ENCODE measurements at places on chromosomes 5 and 9.

DNA sequence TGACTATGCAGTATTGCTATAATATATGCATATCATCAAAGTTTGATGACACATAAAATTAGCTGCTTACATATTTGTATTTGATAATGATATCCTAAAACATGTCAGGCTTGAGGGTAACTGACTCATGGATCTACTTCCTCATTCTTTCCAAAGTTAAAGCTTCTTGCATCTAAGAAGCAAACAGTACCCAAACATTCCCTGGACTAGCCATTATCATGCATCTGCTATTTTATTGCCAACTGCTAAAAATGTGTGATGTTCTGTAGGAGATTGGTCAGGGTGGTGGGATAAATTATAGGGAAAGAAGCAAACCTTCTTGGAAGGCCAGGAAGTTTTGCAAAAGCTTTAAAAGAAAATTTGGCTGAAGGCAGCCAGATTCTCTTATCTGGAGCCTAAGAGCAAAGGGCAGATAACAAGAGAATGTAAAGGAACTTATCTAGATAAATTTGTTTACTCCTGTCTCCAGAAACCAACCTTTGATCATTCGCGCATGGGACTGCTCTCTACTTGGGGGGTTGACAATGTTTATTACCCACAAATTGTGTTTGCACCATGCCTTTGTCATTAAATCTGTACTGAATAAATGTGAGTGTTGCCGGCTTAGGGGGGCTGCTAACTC is 604.1 kb upstream of the TLE4 start:
- DNase-seq: no peak

- DNase-seq: no peak
Measured at GRCh38 chr9:93094658-93095204, 1.3 kb upstream of the CARD19 start.

DNA sequence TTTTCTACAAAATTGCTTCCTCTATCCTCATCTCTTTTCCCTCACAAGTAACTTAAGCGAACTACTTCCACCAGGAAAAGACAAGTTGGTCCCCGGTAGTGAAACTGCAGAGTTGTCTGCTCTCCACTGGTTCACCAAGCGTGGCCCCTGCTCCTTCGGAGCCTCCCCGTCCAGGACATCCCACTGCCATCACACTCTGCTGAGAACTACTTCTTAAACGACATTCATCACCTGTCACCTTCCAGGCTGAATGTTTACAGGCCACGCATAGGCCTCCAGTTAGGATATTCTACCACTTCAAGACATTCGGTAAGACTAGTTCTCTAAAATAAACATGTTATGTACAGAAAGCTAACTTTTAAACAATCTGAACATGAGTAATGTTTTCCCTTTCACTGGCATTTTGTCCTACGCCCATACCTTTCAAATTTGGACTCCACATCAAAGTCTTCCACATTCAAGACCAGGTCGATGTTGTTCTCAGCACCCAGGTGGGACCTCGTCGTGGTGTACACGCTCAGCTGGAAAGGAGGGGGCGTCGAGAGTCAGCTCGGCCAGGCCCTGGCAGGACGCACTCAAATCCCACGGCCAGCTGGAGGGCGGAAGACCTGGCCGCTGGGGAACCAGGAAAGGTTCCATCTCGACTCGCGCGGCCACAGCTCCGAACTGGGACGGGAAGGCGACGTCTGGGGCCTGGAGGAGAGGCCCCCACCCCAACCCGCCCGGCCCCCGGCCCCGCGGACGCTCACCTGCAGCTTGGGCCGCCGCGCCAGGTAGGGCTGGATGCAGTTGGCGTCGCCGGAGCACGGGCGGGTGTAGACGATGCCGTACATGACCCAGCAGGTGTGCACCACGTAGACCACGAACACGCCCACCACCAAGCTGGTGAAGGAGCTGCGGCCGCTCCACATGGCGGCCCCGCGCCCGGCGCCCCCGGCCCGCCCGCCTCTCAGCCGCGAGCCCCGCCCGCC is 683 bp downstream of the CLPTM1L start:
- DNase-seq: no peak

DNA sequence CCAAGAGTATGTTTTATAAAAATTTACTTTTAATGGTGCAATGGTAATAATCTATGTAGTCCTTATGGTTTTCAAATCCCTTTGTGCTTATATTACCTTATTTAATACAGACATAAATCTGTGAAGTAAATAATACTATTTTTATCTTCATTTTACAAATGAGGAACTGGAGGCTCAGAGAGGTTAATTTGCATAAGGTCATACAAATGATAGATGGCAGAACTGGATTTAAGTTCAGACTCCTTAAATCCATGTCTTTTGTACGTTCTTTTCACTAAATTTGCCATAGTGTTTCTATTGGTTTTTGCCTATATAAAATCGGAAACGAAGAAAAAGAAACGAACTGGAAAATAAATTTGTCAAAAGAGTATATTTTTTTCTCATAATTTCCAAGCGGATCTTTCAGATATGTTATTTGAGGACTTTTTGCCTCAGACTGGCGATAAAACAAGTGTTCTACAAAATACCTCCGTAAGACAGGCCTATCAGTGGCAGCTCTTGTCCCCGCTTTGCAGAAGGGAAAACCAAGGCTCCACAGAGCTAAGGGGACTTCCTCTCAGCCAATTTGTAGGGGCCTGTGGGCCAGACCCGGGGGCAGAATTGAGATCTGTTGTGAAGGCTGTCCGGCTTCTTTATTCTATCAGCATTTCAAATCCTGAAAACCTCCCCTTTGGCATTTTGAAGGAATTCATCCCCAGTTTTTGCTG is 1.1 kb upstream of the TNFAIP8 start:
- no peak for DNase-seq

DNA sequence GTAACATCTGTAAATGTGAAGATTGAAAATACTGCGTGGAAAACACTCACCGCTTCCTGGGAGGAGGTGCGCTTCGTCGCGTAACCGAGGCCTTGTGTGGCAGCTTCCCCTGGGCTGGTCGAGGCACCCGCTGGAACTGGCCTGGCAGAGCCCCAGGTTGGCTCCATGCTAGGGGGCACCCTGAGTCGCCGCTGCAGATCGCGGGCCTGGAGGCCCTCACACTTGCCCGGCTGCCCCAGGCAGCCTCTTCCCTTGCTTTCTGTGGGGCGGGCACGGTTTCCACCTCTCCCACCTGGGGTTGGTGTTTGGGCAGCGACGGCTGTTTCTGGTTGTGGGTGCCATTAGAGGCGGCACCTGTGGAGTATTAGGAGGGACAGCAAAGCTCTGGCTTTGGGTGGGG is 852 bp downstream of the ZNF354C start:
- DNase-seq: no peak

Data from NCI-H345 (cell line).